ENCODE measurements at places on chromosomes 3 and 15. TPM values are rescaled to one million over a fixed set of nuclear protein-coding genes. Genes with fewer than 3 reads are reported as not detected.

DNA sequence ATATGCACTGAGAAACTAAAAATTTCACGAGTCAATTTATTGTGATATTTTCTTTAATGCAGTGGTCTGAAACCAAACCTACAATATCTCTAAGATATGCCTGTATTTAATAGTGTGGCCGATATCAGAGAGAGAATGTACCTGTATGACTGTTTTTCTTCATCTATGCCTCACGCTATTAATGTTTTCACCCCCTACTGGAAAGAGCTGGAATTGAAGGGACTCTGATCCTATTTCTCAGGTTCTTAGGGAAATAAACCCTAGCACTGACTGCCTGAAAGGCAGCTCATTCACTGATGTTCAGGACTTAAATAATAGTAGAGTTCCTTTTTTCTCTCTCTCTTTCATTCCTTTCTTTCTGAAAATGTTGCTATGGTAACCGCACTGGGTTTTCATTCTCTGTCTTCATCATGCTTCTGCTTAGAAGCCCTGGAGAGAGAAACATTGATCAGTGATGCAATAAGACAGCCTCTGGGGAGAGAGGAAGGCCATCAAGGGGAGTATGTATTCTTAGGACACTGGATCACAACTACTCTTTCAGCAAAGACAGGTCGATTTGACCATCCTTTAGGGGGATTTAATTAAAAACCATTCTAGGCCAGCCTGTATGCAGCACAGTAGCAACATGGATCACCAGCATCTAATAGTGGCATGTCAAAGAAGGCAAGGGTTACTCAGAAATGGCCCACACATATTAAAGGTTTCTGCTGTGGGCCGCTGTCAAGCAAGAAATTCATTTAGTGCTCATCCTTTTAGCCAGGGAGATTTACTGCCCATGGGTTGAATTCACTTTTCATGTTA is 1135.7 kb downstream of the IGSF11 start:
- H3K4me1 ChIP-seq = no peaks in the 10 kb centered on the region
- DNase-seq = no peak
- no peaks in the 10 kb centered on the region for H3K27me3 ChIP-seq
- no peak overlapping the region for H3K27ac ChIP-seq
- H3K36me3 ChIP-seq = no peaks in the 10 kb centered on the region
- no peak overlapping the region for H3K4me3 ChIP-seq

- peak overlapping the region; percentile 87 for H3K27ac ChIP-seq
- no peaks in the 10 kb centered on the region for H3K27me3 ChIP-seq
Observed at GRCh38 chr15:41894791-41895463, 1.1 kb upstream of the SPTBN5 start.

- no peak overlapping the region for H3K27ac ChIP-seq
- H3K36me3 ChIP-seq = peaks cover 74% of the 10 kb centered on the region
- H3K4me3 ChIP-seq = no peak overlapping the region
- no peaks in the 10 kb centered on the region for H3K4me1 ChIP-seq
- no peaks in the 10 kb centered on the region for H3K27me3 ChIP-seq
Observed at GRCh38 chr15:50653156-50653743, 33.3 kb downstream of the TRPM7 start.

DNA sequence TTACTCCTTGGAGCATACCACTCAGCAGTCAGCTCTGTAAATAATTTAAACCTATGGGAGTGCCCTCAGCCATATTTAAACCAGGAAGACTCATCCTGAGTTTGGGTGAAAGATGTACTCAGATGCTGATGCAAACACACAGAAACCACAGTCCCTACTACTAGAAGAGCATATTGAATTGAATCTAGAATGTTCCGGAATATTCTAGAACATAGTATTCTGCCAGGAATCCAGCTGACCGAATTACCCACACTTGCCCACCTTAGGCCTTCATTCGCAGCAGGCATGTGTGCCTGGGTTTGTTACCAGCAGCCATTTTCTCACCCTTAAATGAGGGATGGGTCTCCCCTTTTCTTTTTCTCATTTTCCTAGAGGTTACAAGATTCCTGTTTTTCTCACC is 202.4 kb upstream of the ICE2 start:
- no peaks in the 10 kb centered on the region for H3K27me3 ChIP-seq
- H3K4me3 ChIP-seq = no peak overlapping the region
- H3K36me3 ChIP-seq = no peaks in the 10 kb centered on the region
- H3K4me1 ChIP-seq = peaks cover 21% of the 10 kb centered on the region

GRCh38 chr3:141528800-141529199 is 42.0 kb downstream of the RASA2 start:
- no peaks in the 10 kb centered on the region for H3K27me3 ChIP-seq
- no peaks in the 10 kb centered on the region for H3K36me3 ChIP-seq
- no peak overlapping the region for H3K27ac ChIP-seq
- peaks cover 18% of the 10 kb centered on the region for H3K4me1 ChIP-seq
- H3K4me3 ChIP-seq = no peak overlapping the region

- peaks cover 67% of the 10 kb centered on the region for H3K36me3 ChIP-seq
- DNase-seq = no peak
- no peak overlapping the region for H3K4me3 ChIP-seq
- H3K4me1 ChIP-seq = peaks cover 26% of the 10 kb centered on the region
Observed at GRCh38 chr15:64137226-64137833, 14.2 kb upstream of the SNX22 start.

DNA sequence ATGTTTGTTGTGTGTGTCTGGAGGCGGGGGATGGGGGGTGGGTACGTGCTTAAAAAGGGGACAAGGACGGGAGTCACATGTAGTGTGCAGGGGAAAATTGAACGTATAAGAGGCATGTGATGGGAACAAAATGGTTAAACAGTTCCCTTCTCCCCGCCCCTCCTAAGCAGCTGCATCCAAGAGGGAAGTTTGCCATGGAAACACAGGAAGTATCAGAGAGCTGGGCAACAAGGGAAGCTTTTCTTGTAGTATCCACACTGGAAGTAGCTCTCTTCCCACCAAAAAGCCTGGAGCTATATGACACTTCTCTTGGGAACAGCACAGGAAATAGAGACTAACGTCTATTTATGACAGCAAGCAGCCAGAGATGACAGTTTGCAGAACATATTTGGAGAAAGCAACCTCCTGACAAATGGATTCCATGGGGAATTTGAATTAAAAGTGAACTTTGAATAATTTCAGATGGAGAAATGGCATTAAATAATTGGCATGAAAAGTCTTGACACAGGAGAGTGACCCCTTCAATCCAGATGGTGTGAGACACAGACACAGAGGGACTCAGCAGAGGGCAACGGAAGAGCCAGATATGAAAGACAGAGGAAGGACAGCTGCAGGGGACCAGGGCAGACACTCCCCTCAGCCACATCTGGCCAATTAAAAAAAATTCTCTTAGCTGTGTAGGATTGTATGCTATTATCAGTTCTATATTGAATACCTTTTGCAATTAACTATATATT is 294.2 kb upstream of the TBL1XR1 start:
- no peaks in the 10 kb centered on the region for H3K27me3 ChIP-seq
- no peak for DNase-seq
- H3K4me3 ChIP-seq = no peak overlapping the region
- no peaks in the 10 kb centered on the region for H3K4me1 ChIP-seq

DNA sequence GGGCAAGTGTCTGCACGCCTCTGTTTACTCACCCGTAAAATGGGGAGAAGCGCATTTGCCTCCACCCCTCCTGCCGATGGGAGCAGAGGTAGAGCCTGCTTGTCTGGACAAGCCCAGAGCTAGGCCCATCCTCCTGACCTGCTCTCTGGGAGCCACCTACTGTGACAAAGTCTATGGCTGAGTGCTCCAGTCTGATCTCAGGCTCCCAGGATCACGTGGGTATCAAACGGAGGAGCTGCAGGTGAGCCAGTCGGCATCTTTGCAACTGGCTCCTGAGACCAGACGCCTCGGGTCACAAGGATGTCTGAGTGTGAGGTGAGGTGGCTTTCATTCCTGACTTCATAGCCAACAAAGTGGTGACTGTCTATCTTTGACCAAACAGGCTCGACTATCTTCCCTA is 2.1 kb upstream of the ALDH1A3 start:
- H3K36me3 ChIP-seq = no peaks in the 10 kb centered on the region
- no peak for DNase-seq
- H3K27me3 ChIP-seq = no peaks in the 10 kb centered on the region
- H3K4me1 ChIP-seq = no peaks in the 10 kb centered on the region

DNA sequence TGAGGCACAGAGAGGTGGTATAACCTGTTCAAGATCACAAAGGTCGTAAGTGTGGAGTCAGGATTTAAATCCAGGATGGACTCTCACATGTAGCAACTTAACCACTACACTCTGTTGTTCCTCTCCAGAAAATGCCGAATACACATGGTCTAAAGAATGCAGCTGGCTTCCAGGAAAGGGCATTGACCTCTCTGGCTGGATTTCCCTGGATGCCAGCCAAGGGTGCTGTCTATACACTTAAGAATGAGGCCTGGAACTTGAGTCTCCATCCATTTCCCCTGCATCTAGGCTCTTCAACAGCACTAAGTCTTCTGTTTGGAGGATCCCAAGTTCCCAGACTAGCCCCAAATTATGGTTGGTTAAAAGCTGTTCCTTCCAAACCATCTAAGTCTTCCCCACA is 60.5 kb downstream of the CERS3 start:
- no peak for DNase-seq
- H3K4me3 ChIP-seq = no peak overlapping the region
- no peaks in the 10 kb centered on the region for H3K27me3 ChIP-seq
- H3K4me1 ChIP-seq = no peaks in the 10 kb centered on the region
- no peaks in the 10 kb centered on the region for H3K36me3 ChIP-seq

- DNase-seq = no peak
- H3K36me3 ChIP-seq = no peaks in the 10 kb centered on the region
- no peak overlapping the region for H3K4me3 ChIP-seq
- H3K4me1 ChIP-seq = no peaks in the 10 kb centered on the region
- H3K27me3 ChIP-seq = no peaks in the 10 kb centered on the region
Observed at GRCh38 chr15:60413231-60413824, 15.5 kb upstream of the ANXA2 start.

DNA sequence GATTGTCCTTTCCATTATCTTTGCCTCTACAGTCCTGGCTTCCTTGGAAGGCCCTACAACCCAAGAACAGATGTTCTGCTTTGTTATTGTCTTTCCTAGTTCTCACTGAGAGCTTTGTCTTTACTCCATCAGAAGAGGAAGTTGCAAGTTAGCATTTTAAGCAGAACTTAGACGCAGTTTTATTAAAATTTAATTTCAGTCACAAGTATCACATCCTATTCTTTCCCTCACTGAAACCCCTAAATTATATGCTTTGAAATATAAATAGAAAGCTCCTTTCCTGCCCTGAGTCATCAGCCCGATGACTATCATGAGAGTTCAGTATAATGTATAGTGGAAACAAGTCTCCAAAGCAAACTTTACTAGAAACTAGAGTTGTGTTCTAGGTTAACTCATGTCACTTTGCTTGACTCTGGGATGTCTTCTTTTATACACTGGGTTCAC is 291.2 kb upstream of the RBMS3 start:
- no peak for DNase-seq
- no peak overlapping the region for H3K27ac ChIP-seq
- no peaks in the 10 kb centered on the region for H3K36me3 ChIP-seq
- H3K4me1 ChIP-seq = no peaks in the 10 kb centered on the region
- no peak overlapping the region for H3K4me3 ChIP-seq

GRCh38 chr3:115236496-115236895 is 89.4 kb upstream of the ZBTB20 start:
- no peaks in the 10 kb centered on the region for H3K36me3 ChIP-seq
- no peaks in the 10 kb centered on the region for H3K27me3 ChIP-seq
- H3K4me1 ChIP-seq = no peaks in the 10 kb centered on the region
- H3K27ac ChIP-seq = no peak overlapping the region

DNA sequence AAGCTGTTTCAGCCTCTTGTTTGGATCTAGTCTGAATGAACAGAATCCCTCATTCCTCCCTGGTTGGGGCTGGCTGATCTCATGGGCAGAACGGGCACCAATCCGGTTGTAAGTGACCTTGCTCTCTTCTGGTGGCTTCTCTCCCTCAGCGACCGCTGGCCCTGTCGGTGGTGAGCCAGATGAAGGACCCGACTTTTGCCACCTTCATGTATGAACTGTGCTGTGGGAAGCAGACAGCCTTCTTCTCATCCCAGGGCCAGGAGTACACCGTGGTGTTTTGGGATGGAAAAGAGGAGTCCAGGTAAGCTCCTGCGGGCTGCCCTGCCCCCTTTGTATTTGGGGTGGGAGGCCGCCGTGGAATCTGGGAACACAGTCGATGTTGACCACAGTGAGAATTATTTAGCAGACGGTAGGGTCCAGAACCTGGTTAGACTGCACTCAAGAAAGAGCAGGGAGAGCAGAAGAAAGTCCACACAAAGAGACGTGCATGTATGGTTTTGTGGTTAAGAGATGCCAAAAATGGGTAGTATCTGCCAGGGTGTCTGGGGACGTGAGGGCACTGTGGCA is 138.8 kb downstream of the LRRK1 start:
- H3K27ac ChIP-seq = no peak overlapping the region
- H3K4me3 ChIP-seq = no peak overlapping the region
- peaks cover 17% of the 10 kb centered on the region for H3K36me3 ChIP-seq
- no peak for DNase-seq

DNA sequence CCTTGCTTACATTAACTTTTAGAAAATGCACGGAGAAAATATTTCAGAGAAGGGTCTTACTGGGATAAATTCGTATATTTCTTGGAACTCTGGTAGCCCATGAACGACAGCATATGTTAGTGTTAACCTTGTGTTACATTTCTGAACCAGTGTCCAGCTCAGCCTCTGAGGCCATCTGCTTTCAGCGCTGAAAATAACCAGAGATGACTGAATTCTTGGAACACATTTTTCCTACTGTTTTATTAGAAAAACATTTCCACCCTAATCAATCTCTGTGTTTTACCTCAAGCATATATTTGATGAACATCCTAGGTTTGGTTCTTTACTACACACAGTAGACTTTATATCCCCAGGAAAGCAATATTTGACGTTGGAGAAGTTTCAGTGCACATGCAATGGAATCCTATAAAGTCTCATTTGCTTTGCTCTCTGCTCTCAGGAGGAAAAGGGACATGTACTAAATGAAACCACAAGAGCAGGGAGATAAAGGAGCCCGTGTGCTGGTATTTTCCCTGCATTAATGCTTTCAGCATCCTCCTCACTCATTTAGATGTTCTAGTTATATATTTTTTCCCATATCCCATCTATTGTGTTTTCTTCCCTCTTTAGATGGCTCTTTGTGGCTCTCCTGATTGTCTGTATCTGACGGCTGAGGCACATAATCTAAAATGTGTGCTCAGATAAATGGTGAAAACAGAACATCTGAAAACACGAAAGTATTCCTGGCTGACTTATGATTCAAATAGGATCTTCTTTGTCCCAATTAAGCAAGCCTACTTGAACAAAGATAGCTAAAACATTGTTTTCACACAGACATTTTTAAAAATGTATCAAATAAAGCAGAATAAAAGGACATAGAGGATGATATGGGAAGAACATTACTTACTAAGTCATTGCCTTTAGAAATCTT is 151.7 kb upstream of the KCNMB2 start:
- no peak for DNase-seq
- H3K4me3 ChIP-seq = peak overlapping the region; percentile 26
- no peaks in the 10 kb centered on the region for H3K27me3 ChIP-seq

Gene SEMA3B
- total RNA-seq = 15.4 TPM

Gene RLBP1
- not detected for total RNA-seq

Gene CCR3
- not detected for total RNA-seq

Gene BMF
- 1.3 TPM for total RNA-seq

Gene GOLGA6A
- not detected for total RNA-seq

Gene EFCAB12
- total RNA-seq = not detected

Gene OR5K2
- total RNA-seq = not detected

Gene CYP8B1
- not detected for total RNA-seq

Data from right atrium auricular region (tissue), 2 donors.